ENCODE measurements at places on chromosomes 4 and X. TPM values are rescaled to one million over a fixed set of nuclear protein-coding genes. Genes with fewer than 3 reads are reported as not detected.
A peak's percentile ranks its signal among the peaks of the same experiment; 100 is the strongest.

- no peak for DNase-seq
Measured at GRCh38 chr4:80185787-80186548, 11.3 kb upstream of the PRDM8 start.

DNA sequence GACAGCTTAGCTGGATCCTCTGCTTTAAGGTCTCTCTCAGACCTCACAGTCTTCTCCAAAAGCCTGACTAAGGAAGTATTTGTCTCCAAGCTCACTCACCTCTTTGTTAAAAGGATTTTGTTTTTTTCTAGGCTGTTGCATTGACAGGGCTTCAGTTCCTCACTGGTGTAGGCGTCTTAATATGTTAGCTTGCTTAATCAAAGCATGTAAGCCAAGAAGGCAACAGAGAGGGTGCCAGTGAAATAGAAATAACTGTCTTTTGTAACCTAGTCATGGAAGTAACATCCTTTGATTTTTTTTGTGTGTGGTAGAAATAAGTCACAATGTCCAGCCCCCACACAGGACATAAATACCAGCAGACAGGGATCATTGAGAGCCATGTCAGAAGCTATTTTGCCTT is 58.8 kb downstream of the FIP1L1 start:
- no peak for DNase-seq

- DNase-seq, result no peak
Measured at GRCh38 chrX:2484256-2484655, 16.5 kb downstream of the DHRSX start.

GRCh38 chrX:131827935-131828334 is 195.2 kb upstream of the STK26 start:
- peak; percentile 63 for DNase-seq

The MTMR8 gene
- total RNA-seq, result 0.24 TPM

The CXorf49 gene
- not detected for total RNA-seq
